ENCODE measurements at places on chromosomes 1 and 21. TPM values are rescaled to one million over a fixed set of nuclear protein-coding genes. Genes with fewer than 3 reads are reported as not detected.

DNA sequence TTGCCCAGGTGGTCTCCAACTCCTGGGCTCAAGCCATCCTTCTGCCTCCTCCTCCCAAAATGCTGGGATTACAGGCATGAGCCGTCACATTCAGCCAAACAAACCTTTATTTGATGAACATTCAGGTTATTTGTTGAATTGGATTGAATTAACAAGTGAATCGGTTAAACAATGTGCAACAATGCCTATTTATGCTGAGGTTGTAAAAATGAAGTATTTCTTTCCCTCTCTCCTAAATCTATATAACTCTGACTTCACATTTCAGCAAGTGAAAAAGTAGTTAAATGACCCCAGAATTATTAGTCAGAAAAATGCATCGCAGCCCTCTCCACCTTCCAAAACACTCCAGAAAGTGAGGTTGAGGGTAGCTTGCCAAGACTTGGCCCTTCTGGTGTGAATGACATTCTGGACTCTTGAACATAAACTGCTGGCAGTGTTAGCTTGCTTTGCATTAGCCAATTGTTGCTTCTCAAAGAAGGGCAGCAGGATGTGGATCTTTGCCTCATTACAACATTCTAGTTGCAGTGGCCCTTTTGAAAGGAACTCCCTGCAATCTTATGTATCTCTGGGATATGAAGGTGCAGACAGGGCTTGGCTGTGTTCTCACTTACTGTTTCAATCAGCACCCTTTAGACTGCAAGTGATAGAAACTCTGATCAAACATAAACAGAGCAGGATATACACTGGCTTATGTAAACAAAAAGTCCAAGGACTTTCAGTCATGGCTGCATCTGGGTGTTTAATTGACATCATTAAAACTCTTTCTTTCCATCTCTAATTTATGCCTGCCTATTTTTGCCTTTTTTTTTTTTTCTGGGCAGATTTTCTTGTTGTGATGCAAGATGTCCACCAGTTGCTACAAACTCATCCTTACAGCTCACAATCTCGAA lies 22.4 kb downstream of the EDN2 start:
- H3K4me1 ChIP-seq, result no peaks in the 10 kb centered on the region
- DNase-seq, result peak; percentile 57

- no peak overlapping the region for H3K27ac ChIP-seq
- no peak overlapping the region for H3K4me3 ChIP-seq
- H3K4me1 ChIP-seq, result no peaks in the 10 kb centered on the region
- DNase-seq, result no peak
- H3K36me3 ChIP-seq, result peaks cover 27% of the 10 kb centered on the region
Observed at GRCh38 chr1:235107368-235108184, 21.1 kb downstream of the TOMM20 start.

Gene DSCAM
- total RNA-seq, result not detected

Gene PTPRU
- total RNA-seq, result 12.4 TPM

Gene ADAM30
- 0.13 TPM for total RNA-seq
